Osteoblast (primary cell): ENCODE measurements at places on chromosomes 13 and 19. TPM values are rescaled to one million over a fixed set of nuclear protein-coding genes. Genes with fewer than 3 reads are reported as not detected.

DNA sequence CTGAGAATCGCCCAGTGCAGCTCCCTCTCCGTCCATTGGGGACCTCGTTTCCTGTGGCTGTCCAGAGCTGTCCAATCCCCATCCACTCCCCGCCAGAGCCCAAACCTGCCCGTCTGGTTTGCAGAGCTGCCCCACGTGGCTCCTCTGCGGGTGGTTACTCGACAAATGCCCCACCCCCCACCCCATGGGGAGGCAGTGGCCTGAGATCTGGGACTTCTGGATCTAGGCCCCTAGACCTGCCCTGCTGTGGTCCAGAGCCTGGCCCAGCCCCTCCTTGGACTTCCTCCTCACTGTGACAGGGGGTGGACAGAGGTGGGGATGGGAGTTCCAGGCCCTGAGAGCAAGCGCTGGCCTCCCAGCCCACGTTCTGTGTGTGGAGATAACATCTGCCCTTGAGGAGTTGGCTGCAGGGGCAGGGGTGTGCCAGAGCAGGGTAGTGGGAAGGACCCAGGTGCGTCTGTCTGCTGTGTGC lies 29.1 kb downstream of the PAK4 start:
- H3K27me3 ChIP-seq = no peaks in the 10 kb centered on the region
- no peak overlapping the region for H3K27ac ChIP-seq
- no peak overlapping the region for H3K4me3 ChIP-seq
- DNase-seq = peak; percentile 69
- H3K4me1 ChIP-seq = peaks cover 21% of the 10 kb centered on the region

DNA sequence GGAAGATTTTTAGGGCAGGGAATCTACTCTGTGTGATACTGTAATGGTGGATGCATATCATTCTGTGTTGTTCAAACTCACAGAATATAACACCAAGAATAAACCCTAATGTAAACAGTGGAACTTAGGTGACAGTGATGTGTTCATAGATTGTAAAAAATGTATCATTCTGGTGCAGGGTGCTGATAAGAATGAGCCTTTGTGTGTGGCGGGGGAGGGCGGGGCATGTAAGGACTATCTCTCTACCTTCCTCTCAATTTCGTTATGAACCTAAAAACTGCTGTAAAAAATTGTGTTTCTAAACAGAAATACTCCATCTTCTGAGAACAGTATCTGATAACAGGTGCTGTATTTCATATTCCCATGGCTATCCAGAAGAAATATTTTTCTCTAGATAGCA lies 35.6 kb downstream of the TNFRSF19 start:
- H3K27me3 ChIP-seq = no peaks in the 10 kb centered on the region
- H3K27ac ChIP-seq = no peak overlapping the region

DNA sequence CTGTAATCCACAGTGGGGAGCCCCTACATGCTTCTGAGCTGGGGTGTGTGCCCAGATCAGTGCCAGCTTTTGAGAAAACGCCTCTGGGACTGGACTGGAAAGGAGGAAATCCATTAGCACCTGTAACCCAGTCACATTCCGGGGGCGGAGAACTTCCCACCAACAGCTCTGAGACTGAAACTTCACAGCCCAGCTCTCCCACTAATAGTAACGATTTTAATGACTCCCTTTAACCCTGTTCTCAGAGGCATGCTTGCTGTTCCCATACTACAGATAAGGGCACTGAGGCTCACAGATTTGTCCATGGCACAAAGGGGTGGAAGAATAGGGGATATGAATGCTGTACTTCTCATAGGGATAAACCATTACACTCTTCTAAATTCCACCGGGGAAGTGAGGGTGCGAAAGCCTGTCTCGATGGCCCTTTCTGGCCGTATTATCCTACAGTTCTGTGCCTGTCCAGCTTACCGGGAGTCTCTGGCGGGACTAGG lies 851 bp downstream of the FBXO46 start:
- DNase-seq = peak; percentile 50
- H3K4me1 ChIP-seq = peaks cover 7% of the 10 kb centered on the region
- no peaks in the 10 kb centered on the region for H3K27me3 ChIP-seq
- no peaks in the 10 kb centered on the region for H3K36me3 ChIP-seq

DNA sequence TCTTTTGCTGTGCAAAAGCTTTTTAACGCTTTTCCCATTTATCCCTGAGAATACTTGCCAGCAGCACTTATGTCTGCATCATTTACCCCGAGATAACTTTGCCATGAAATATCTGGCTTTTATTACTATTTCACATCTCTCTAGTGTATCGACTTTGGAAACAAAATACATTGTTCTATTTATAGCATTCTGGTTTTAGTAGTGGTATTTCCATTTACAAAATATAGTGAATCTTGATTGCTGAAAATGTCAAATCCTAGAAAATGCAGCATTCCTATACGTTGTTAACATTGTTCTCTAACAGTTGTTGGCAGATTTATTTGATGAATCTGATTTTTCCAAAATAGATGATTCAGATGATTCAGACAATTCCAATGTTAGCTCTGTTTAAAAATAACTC lies 189.3 kb upstream of the SPRY2 start:
- no peak overlapping the region for H3K27ac ChIP-seq
- H3K4me3 ChIP-seq = no peak overlapping the region
- no peaks in the 10 kb centered on the region for H3K36me3 ChIP-seq
- DNase-seq = no peak
- no peaks in the 10 kb centered on the region for H3K4me1 ChIP-seq

GRCh38 chr19:46848389-46848788 lies 2.3 kb downstream of the AP2S1 start:
- H3K4me3 ChIP-seq = no peak overlapping the region
- no peak for DNase-seq
- peaks cover 33% of the 10 kb centered on the region for H3K36me3 ChIP-seq

- no peaks in the 10 kb centered on the region for H3K27me3 ChIP-seq
- peak; percentile 84 for DNase-seq
- no peaks in the 10 kb centered on the region for H3K4me1 ChIP-seq
- H3K27ac ChIP-seq = no peak overlapping the region
These were observed 12.4 kb downstream of the JAK3 start for GRCh38 chr19:17835182-17836006.

SYT5 gene
- total RNA-seq = not detected in 2 replicates

- H3K36me3 ChIP-seq = no peaks in the 10 kb centered on the region
- peaks cover 46% of the 10 kb centered on the region for H3K4me1 ChIP-seq
- H3K27ac ChIP-seq = peak overlapping the region; percentile 95
- DNase-seq = no peak
- H3K27me3 ChIP-seq = no peaks in the 10 kb centered on the region
These were observed 71.9 kb upstream of the UBL3 start for GRCh38 chr13:29922281-29922821.

IGFL1 gene
- not detected in 2 replicates for total RNA-seq

- no peak overlapping the region for H3K27ac ChIP-seq
- peaks cover 2% of the 10 kb centered on the region for H3K4me1 ChIP-seq
- H3K36me3 ChIP-seq = peaks cover 8% of the 10 kb centered on the region
These were observed 9.9 kb downstream of the ZNF611 start for GRCh38 chr19:52724701-52725514.

DNA sequence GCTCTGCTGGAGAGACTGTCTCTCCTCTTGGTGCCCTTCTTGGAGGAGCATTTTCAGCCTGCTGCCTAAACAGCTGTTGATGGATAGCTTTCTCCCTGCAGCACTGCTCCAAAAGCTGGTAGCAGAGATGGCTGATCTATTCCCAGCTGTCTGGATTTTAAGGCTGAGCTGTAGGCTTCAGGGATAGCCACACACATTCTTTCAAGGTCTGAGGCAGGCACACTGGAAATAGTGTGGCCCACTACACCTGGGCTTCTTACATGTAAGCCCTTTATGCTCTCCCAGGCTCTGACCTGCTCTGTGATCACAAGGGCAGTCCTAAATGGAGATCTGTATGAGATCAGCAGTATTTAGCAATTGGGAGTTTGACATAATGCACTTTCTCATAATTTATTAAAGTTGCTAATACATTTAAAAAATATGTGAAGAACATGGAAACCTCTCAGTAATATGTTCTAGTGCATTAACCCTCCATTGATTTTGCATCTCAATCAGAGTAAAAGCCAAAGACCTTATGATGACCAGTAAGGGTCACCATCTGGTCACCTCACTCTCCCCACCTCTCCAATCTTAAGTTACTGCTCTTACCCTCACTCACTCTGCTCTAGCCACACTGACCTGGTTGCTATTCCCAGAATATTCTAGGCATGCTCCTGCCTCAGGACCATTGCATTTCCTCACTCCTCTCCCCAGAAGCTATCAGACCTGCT lies 91.6 kb downstream of the MBNL2 start:
- no peak for DNase-seq
- H3K36me3 ChIP-seq = no peaks in the 10 kb centered on the region
- no peak overlapping the region for H3K4me3 ChIP-seq
- no peaks in the 10 kb centered on the region for H3K27me3 ChIP-seq

SIN3B gene
- total RNA-seq = 24.2 and 29.8 TPM in 2 replicates

DNA sequence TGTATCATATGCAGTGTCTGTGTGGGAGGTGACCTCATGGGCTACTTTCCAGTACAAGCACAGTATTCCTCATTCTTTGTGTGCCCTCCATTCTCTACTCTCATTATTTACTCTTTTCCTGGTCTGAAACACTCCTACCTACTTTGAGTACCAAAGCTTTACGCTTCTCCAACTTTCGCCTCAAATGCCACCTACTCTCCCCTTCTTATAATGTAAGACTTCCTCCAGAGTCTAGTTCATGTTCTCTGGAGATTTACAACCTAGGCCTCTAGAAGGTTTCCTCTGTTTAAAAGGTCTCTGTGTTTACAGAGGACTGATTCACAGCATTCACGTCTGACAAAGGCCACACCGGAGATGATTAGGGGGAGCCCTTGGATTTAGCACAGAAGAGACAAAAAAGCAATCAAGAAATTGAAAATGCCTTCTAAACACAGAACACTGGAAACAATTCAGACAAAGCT lies 302.0 kb downstream of the KLF12 start:
- no peak for DNase-seq
- no peaks in the 10 kb centered on the region for H3K36me3 ChIP-seq
- peak overlapping the region; percentile 2 for H3K27ac ChIP-seq
- peaks cover 18% of the 10 kb centered on the region for H3K4me1 ChIP-seq
- H3K27me3 ChIP-seq = no peaks in the 10 kb centered on the region
- H3K4me3 ChIP-seq = no peak overlapping the region

LILRB1 gene
- total RNA-seq = not detected in 2 replicates

DNA sequence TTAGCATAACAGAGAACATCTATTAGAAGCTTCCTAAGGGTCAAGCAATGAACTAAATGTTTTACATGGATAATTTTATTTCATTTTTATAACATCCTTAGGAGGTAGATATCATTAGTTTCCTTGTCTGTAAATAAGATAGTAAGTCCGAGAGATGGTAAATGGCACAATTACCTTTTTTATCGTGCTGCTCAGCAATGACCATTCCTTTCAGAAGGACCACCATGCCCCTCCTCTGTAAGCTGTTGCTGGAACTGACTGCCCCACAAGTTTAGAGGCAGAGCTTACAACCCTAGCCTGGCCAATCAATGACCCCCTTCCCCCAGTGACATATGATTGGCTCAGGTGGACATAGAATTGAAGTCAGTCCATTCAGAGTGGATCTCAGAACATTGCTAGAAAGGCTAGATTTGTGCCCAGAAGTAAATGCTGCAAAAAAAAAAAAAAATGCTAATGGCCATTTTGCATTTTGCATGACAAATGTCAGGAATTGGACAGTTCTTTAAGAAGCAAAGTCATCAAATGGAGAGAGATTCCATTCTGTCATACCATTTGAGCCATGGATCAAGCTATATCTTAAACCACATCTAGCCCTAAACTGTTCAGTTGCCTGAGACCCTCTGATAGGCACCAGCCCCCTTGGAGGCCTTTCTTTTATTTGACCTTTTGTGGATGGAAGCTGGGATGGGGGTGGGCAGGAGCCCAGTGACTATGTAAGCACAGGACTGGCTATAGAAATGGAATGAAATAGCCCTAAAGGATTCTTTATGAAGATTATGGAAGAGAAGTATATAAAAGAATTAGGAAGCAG lies 668.3 kb downstream of the UQCRFS1 start:
- H3K27me3 ChIP-seq = no peaks in the 10 kb centered on the region

- H3K27me3 ChIP-seq = no peaks in the 10 kb centered on the region
- no peak overlapping the region for H3K4me3 ChIP-seq
- no peak overlapping the region for H3K27ac ChIP-seq
- DNase-seq = peak; percentile 75
- no peaks in the 10 kb centered on the region for H3K36me3 ChIP-seq
These were observed 5.9 kb upstream of the ZNF551 start for GRCh38 chr19:57675881-57676280.

DNA sequence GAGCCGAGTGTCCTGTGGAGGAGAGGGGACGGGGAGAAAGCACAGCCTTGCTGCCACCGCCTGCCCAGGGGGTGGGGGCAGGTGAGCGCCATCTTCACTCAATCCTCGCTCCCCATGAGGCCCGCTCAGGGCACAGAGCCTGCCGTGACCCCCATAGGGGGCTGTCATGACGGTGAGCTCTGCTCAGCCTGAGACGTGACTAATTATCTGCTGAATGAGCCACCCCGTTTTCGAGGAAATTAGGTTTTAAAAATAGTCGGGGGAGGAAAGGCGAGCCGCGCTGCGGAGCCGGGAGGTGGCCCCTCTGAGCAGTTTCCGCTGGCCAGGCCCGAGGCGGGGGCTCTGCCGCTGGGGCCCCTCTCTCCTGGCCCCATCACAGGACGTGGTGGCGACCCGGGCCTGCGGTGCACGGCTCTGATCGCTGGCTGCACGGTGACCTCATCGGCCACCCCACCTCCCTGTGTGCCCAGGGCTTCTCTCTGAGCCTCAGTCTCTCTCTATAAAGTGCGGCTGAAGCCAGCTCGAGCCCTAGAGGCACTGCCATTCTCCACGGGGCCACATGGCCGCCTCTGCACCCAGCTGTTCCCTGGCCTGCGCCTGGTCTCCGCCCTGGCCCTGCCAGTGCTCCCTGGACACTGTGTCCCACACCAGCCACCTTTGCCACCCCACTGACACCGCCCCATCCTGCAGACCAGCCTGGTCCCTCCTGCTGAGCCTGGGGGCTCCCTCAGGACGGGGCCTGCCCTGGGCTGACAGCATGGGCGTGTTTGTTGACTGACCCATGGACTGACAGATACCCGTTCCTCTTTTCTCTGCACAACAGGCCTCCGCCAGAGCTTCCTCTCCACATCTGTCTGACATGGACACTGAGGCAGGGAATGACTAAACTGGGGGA lies 28.3 kb downstream of the PIP5K1C start:
- H3K4me3 ChIP-seq = no peak overlapping the region
- peak; percentile 90 for DNase-seq
- peaks cover 15% of the 10 kb centered on the region for H3K4me1 ChIP-seq
- H3K27me3 ChIP-seq = no peaks in the 10 kb centered on the region
- peak overlapping the region; percentile 74 for H3K27ac ChIP-seq

GRCh38 chr19:11673608-11674041 lies 65.1 kb downstream of the ZNF823 start:
- no peaks in the 10 kb centered on the region for H3K27me3 ChIP-seq
- no peaks in the 10 kb centered on the region for H3K36me3 ChIP-seq
- DNase-seq = peak; percentile 95
- H3K4me3 ChIP-seq = peak overlapping the region; percentile 71
- peaks cover 3% of the 10 kb centered on the region for H3K4me1 ChIP-seq

- DNase-seq = no peak
- no peaks in the 10 kb centered on the region for H3K36me3 ChIP-seq
- H3K4me3 ChIP-seq = no peak overlapping the region
- H3K4me1 ChIP-seq = no peaks in the 10 kb centered on the region
These were observed 476.9 kb upstream of the KLHL1 start for GRCh38 chr13:70585109-70585508.

IRGC gene
- total RNA-seq = not detected in 2 replicates
